Fibroblast of skin of left biceps (primary cell): ENCODE measurements at places on chromosomes 7 and 10.

DNA sequence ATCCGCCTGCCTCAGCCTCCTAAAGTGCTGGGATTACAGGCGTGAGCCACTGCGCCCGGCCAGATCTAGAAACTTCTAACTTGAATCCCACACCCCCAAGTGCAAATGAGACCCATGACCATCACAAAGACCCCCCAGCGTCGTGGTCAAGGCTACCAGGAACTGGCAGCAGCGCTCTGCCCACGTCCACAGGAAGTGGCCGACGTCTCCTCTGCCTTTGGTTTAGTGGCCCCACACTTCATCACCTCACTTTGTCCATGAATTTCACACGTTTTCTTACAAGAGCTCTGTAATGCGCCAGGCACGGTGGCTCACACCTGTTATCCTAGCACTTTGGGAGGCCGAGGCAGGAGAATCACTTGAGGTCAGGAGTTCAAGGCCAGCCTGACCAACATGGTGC, 53.5 kb upstream of the TNRC18 start:
- no peak for DNase-seq

DNA sequence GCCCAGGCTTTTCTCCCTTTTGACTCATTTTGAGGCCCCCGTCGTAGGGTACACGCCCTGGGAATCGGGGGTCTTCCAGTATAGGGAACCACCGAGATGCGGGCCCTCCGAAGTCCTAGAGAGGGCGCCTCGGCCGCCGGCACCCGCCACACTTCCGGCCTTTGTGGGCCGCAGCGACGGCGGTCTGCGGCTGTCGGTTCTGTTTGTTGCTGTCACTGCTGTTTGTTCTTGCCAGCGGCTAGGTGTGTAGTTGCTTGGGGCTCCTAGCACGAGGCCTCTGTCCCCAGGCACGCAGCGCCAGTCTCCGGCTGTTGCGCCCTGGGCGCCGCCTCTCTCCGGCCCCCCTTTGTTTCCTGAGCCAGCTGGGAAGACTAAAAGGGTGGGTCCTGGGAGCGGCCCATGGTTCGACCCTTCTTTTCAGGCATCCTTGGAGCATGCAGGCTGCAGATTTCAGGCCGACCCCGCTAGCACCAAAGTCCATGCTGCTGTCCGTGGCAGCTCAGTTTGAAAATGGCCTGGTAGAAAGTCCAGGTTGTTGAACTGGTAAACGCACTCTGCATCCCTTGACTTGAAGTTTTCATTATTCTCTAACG, 17.8 kb upstream of the ZKSCAN1 start:
- DNase-seq = no peak

- DNase-seq = no peak
Observed at GRCh38 chr10:124611738-124612137, 132.4 kb downstream of the FAM53B start.

DNA sequence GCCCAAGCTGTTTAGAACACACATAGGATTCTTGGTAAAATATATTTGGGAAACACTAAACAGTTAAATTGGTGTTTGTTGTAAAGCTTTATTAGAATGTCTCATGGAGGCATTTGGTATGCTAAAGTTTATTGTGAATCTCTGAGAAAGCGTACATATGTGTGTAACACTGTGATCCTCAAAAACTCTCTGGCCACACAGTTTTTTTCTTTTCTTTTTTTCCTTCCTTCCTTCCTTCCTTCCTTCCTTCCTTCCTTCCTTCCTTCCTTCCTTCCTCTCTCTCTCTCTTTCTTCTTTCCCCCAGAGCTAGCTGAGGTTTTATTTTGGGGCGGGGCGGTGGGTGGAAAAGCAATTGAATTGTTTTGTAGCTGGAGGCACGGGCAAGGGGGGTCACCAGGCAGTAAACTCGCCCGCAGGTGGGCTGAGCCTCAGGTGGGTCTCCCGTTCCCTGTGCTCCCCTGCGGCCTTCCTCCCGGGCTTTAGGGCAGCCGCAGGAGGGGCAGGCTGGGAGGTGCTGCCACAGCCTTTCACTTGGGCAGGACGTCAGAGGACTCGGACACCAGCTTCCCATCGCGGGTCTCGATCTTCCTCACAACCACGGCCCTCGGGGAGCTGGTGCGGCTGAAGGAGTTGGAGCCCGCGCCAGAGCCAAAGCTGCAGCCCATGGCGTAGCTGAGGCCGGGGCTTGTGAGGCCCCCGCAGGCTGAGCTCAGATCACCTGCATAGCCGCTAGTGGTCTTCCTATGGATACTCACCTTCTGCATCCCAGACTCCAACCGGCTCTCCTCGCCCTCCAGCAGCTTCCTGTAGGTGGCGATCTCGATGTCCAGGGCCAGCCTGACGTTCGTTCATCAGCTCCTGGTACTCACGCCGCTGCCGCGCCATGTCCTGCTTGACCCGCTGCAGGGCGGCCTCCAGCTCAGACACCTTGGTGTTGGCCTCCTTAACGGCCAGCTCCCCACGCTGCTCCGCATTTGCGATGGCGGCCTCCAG, 459.0 kb downstream of the GATA3 start:
- no peak for DNase-seq

- DNase-seq = no peak
Observed at GRCh38 chr10:78955206-78955605, 113.6 kb upstream of the ZMIZ1 start.

- no peak for DNase-seq
Observed at GRCh38 chr10:24857031-24857725, 95.2 kb downstream of the PRTFDC1 start.

GRCh38 chr7:104137971-104138370, 69.8 kb downstream of the ORC5 start:
- DNase-seq = no peak
